ENCODE measurements at places on chromosomes 3 and 15.

DNA sequence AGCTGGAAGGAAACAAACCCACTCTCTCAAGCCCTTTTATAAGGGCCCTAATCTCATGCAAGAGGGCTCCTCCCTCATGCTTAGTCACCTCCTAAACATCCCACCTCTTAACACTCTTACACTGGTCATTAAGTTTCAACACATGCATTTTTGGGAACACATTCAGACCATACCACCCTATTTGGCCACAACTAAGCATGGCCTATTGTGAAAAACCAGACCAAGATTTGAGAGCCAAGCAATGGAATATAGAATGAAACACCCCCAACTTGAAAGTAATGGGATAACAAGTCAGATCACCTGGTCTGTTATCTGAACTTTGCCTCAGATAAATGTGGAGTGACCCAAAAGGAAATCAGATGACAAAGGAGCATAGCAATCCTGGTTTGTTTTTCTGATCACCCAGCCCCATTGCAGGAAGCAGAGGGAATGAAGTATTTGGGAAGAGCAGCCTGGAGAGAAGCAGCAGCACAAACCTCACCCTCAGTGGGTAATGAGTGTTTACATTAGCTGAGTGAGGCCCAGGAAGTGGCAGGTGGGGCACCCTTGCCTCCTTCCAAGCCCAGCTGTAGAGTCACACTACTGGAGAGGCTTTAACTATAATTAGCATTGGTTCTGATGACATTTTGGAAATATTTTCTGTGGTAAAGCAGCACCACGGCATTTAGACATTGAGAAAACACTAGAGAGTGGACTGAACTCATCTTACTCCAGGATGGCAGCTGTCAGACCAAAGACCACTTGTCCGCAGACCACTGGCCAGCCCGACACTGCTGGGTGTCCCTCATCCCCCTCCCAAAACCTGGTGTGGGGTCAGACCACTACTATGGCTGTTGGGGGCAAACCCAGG lies 48.8 kb upstream of the PRTG start:
- no peak for DNase-seq

DNA sequence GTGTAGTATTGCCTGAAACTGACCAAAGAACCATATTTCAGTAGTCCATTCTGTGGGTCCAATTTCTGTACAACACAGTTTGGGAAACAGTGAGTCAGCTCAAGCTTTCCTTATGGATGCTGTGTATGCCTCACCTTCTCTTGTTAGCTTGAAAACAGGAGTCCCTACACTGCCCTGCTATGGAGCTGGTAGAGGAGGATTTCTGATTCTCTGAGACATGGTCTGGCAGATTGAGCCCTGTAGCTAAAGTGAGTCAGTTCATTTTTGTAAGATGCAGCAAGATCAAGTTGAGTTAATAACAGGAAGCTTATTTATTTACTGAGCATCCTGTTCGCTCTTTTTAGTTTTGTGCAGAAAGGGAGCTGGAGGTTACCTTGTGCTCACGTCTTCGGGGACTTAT lies 424.1 kb upstream of the RBMS3 start:
- DNase-seq = no peak

DNA sequence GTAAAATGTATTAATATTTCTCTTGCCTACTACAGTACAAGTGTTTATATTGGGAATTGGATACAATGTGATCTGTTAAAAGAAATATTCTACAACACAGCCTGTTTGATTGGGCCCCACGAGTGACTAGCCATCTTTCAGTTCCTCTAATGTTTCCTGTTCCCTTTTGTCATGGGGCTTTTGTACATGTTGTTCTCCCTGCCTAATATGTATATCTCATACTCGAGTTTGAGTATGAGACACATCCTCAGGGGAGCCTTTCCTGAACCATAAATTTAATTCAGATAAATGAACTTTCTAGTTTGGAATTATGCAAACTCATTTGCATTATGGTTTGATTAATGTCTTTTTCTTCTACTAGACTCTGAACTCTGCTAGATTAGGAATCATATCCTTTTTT lies 65.5 kb downstream of the MEF2A start:
- DNase-seq = no peak

GRCh38 chr3:149224736-149225594 lies 3.3 kb upstream of the CP start:
- peak; percentile 28 for DNase-seq

GRCh38 chr3:100982710-100983109 lies 10.5 kb downstream of the ABI3BP start:
- DNase-seq = no peak

- peak; percentile 65 for DNase-seq
Observed at GRCh38 chr3:85821130-85821756, 862.5 kb downstream of the CADM2 start.

- no peak for DNase-seq
Observed at GRCh38 chr3:126956866-126957650, 25.9 kb upstream of the PLXNA1 start.

Measured in T47D (cell line).